Activated T-helper 1 cell treated with anti-CD3 and anti-CD28 coated beads, Interleukin-2, amount 50 U/mL, for 16 hours (primary cell): ENCODE measurements at places on chromosomes 5 and 9.

GRCh38 chr9:20398536-20399338 lies 223.6 kb downstream of the MLLT3 start:
- DNase-seq, result no peak

GRCh38 chr5:139430015-139430414 lies 9.3 kb downstream of the DNAJC18 start:
- no peak for DNase-seq

DNA sequence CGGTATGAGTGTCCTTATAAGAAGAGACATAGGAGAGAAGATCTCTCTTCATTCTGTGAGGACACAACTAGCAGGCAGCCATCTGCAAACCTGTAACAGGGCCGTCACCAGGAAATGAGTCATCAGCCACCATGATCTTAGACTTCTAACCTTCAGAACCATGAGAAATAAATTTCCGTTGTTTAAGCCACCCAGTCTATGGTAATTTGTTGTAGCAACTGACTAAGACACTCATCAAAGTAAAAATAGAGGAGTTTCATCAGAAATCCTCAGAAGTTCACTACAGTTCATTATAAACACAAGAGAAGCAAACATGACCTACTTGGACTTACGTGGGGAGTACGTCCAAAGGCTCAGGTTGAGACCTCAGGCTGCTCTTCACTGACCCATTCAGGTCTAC lies 357.7 kb downstream of the SEMA5A start:
- DNase-seq, result no peak

GRCh38 chr5:7784683-7785380 lies 66.1 kb downstream of the CFAP90 start:
- DNase-seq, result no peak

DNA sequence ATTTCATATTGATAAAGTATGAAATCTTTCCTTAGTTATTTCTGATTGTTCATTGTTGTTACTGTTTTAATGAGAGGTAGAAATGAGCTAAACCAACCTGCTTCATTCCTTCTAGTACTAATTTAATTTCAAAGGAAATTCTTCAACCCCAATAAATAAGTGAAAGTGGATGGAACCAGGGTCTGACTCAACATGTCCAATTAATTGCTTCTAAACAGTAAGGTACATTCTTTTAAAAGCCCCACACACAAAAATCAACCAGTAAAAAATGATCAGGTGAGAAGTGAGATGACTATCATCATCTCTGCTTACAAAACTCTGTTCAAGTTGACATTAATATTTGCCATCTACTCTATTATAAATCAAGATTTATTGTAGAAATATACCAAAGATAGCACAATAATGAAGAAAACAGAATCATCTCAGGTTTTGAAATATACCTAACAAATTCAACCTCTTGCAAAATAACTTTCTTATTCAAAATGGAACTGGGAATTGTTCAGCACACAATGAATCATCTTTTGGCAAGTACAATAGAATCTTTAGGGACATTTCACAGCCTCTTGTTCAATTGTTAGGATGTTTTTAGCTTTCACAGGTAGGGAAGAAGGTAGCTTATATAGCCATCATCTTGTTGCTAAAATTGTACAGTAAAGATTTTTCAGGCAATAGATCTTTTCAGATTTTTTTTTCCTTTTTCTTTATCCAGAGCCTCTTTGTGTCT lies 114.5 kb downstream of the RPS23 start:
- DNase-seq, result no peak

DNA sequence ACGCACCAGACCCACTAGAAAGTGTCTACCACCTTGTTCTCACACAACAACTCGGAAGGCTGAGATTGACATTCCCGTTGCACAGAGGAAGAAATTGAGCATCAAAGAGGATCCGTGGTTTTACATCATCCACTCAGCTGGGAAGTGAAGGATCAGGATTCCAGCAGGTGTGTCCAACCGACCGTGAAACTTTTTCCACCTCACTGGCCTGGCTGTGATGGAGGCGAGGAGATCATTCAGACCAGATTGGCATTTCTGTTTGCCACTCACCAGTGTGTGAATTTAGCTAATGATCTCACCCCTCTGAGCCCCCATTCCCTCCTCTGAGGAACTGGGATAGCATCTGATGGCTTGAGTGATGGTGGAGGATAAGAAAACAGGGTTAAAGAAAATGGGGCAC lies 46.7 kb upstream of the CPLX2 start:
- no peak for DNase-seq

DNA sequence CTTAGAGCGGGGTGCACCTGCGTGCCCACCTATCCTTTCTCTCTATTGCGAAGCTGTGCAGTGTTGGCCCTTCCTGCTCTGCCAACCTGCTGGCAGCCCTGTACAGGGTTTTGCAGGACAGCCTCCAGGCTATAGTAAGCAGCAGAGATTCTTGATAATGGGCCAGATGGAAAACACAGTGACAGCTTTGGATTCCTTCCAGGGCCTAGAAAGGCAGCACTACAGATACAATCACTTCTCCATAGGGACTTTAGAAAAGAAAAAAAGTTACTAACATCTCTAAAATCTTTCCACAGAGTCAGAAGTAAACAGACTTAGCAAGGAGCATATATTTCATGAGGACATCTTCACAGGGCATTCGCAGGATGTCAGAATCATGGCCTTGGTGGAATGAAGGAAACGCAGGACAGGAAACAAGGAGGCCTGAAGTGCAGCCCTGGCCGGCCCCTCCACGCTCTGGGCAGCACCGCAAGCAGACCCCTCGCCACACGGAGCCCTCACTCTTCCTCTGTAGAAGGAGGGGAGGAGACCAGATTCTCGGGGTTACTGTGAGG lies 172.1 kb upstream of the GAS1 start:
- DNase-seq, result no peak

GRCh38 chr9:105144076-105144475 lies 100.4 kb upstream of the SLC44A1 start:
- no peak for DNase-seq

DNA sequence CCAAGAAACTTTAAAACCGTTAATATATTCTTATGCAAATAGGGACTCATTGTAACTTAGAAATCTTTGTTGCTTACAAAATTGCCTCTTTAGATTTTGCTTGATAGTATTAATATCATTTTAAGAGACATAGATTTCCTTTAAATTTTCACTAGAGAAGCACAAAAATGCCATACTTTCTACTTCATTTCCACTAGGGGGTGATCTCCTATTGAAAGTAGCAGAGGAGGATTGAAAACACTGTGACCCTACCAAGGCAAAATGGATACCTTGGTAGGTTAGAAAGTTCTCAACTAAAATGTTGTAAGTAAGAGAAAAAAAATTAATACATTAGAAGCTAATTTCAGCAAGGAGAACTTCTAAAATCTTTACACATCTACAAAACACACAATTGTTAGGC lies 204.9 kb downstream of the CHSY3 start:
- DNase-seq, result no peak

GRCh38 chr5:119404033-119404432 lies 48.2 kb downstream of the TNFAIP8 start:
- no peak for DNase-seq

DNA sequence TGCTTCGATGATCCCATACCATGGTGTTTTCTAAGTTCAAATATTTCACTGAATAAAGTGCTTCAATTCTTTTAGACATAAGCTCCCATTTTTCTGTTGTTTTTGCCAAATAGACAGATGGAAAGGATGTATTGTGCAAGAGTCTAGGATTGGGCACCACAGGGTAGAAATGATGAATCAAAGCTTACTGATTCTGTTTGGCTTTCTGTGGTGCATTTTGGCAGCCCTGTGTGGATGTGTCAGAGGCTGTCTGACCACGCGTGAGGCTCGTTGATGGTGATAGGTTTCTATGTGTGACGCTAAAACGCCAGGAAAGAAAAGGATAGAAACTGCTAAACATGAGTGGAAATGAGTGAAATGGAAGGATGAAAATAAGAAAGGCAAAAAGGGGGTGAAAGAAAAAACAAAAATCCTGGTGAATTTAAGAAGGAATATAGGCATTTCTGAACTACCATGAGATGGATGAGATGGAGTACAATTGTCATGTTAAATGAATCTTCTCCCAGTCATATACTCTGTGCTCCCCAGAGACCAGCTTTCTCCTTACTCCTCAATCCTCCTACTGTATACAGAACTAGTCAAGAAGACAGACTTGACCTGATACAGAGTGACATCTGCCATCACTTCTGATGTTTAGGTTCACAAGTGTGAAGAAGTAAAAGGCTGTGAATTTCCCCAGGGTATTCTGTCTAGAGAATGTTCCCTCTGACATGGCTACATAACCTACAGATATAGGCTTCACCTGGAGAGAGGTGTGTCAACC lies 54.4 kb downstream of the ANKH start:
- DNase-seq, result no peak

GRCh38 chr5:168390491-168390890 lies 95.8 kb upstream of the RARS1 start:
- no peak for DNase-seq

DNA sequence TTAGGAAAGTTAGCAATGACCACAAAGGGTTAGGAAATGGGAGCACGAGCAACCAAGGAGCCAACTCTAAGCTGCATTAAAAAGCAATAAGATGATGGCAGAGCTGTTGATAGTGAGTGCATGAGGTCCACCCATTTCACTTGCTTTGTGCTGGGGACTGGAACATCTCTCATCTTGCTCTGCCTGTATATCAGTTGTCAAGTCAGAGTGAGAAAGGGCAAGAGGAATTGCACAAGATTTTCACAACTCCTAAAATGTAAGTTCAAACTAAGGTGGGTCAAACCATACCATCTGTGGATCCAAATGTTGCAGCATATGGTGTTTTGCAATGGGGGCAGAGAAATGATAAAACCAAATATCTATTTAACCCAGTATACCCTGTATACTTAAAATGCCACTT lies 2.8 kb upstream of the ESM1 start:
- DNase-seq, result no peak

- DNase-seq, result no peak
These were observed 144.6 kb downstream of the SMARCA2 start for GRCh38 chr9:2159521-2160454.
